ENCODE measurements at places on chromosomes 7 and 10.

GRCh38 chr10:16562891-16563290 is 41.2 kb upstream of the C1QL3 start:
- no peak for DNase-seq

DNA sequence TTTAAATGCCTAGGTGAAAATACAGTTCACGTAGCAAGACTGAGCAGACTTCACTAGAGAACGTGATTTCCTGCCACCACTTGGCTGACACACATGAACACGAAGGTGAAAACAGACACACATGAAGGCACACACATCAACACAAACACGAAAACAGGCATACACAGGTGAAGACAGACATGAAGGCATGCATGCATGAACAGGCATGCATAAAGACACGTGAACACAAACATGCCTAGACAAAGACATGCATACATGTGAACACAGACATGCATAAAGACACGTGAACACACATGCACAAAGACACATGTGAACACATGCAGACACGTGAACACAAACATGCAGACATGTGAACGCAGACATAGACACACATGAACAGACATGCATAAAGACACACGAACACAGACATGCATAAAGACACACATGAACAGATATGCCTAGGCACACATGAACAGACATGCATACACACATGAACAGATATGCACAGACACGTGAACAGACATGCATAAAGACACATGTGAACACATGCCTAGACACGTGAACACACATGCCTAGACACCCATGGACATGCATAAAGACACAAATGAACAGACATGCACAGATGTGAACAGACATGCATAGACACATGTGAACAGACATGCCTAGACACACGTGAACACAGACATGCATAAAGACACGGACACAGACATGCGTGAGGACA is 243.1 kb downstream of the ZMYND11 start:
- no peak for DNase-seq

- no peak for DNase-seq
Observed at GRCh38 chr7:19491371-19491770, 217.5 kb downstream of the POLR1F start.

GRCh38 chr7:22676385-22676784 is 50.6 kb upstream of the IL6 start:
- DNase-seq: no peak

- no peak for DNase-seq
Observed at GRCh38 chr7:86407291-86407690, 236.4 kb upstream of the GRM3 start.

DNA sequence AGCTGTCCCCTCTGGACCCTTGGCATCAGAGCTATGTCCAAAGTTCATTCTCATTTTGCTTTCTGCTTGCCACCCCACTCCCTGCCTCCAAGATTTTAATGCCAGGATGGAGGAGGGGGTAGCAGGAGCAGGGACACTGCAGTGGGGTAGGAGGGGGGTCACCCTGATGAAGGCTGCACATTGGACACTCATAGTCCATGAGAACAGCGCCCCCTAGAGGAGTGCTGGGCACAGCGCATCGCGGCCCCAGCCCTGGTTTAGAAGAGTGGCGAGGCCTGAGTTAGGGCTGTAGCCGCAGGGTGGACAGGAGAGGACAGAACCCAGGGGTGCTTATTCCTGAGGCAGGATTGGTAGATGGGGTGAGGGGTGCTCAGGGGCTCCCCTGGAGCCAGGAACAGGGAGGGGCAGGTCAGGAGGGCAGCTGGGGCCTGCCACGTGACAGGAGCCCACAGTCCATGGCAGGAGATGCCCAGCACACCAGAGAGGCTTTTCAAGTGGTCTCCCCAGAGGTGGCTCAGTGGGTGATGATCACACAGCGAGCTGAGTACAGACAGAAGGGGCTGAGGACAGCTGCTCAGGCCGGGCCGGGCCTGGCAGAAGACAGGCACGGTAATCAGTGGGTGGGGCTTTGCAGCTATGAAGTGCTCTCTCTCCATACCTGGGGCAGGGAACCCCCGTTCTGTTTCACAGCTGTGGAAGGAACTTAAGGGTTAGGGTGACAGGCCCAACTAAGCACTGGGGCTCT is 71.4 kb downstream of the NEURL1 start:
- DNase-seq: no peak

GRCh38 chr10:48417374-48417773 is 110.9 kb downstream of the MAPK8 start:
- no peak for DNase-seq

GRCh38 chr10:36182179-36182566 is 540.1 kb upstream of the FZD8 start:
- DNase-seq: no peak

GRCh38 chr7:29319719-29320521 is 125.3 kb downstream of the CHN2 start:
- DNase-seq: no peak

GRCh38 chr10:122730238-122730637 is 30.6 kb upstream of the C10orf120 start:
- DNase-seq: no peak

GRCh38 chr7:84837405-84837804 is 349.5 kb downstream of the SEMA3D start:
- DNase-seq: no peak

DNA sequence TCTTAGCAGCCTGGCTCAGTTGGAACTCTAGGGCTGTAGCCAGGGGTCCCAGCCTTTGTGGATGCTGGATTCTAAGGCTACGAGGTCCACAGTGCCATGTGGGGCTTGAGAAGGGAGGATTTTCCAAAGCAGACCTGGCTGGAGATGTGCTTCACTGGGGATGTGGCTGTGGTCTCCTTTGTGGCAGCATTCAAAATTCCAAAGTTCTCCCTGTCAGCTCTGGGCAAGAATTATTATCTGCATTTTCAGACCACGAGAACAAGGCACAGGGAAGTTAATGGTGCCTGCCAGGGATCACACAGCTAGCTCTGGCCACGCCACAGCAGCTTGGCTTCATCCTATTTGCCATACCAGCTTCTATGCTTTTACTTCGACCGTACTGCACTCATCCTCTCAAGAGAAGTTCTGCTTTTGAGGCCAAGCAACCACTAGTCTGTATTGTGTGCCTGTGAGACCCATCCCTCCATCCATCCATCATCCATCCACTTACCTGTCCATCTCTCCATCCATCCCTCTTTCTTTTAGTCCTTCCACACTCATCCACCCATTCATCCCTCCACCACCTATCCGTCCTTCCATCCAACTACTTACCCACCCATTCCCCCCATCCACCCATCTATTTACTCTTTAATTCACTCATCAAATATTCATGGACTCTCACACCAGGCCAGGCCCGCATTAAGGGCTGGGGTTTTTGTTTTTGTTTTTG is 71.5 kb downstream of the ZMIZ1 start:
- no peak for DNase-seq

DNA sequence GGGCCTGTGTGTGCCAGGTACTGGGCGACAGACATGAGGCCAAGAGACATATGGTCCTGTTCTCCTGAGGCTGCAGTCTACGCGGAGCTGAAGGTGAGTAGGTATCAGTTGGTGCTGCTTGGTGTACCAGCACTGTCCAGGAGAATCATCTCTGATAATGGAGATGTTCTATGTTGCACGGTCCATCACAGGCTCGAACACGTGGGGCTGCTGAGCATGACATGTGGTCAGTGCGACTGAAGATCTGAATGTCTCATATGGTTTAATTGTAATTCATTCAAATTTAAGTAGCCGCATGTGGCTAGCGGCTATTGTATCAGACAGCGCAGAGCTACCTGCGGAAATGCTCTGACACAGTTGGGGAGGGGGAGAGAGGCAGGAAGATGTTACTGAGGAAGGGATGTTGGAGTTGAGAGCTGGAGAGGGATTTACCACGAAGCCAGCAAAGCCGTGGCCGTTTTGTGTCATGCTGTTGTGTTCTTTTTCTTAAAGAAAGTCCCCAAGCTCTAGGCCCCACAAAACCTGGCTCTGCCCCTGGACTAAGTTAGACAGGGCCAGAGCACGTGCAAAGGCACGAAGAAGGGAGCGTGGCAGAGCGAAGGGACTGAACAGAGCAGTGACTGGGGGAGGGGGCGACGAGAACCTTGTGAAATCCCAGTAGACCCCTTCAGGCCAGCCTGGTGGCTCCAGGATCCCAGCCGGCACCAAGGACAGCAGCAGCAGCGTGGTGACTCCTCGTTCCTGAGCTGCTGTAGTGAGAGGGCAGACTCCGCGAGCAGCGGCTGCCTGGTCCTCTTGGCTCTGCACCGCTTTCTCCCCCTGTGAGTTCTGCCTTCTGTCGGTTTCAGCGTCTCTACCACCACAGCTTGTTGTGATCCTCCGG is 20.0 kb downstream of the SMKR1 start:
- no peak for DNase-seq
